Activated CD4-positive, alpha-beta T cell treated with anti-CD3 and anti-CD28 coated beads for 4 hours (primary cell): ENCODE measurements at places on chromosomes 2 and 18.

DNA sequence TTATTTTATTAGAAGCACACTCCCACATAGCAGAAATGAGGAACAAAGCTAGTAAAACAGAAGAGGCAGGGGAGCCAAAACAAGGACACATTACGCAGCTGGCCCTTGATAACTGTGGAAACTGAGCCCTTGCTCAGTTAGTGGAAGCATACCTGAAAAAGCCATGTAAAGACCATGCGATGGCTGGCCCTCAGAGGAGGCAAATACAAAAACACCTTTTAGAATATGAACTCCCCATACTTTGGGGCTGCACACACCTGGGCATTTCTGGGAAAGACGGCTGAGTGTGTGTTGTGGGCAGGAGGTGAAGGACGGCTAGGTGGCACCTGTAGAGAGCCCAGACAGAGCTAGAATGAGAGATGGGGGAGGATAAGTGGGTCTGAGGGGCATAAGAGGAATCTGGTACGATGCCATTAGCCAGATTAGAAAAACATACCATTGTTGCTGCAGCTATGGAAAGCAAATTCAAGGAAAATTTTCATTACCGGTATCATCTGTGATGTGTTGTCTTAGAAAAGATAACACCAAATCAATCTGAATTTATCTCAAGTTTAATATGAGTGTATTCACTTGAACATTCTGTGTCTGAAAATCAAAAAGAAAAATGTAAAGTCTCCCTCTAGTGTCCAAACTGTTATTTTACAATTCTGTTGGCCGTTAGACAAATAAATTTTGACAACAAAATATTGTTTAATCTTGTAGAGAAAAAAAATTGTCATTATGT is 45.2 kb upstream of the SULT1C3 start:
- DNase-seq, result no peak

GRCh38 chr2:130920415-130921163 is 83.9 kb downstream of the ARHGEF4 start:
- DNase-seq, result peak; percentile 29

DNA sequence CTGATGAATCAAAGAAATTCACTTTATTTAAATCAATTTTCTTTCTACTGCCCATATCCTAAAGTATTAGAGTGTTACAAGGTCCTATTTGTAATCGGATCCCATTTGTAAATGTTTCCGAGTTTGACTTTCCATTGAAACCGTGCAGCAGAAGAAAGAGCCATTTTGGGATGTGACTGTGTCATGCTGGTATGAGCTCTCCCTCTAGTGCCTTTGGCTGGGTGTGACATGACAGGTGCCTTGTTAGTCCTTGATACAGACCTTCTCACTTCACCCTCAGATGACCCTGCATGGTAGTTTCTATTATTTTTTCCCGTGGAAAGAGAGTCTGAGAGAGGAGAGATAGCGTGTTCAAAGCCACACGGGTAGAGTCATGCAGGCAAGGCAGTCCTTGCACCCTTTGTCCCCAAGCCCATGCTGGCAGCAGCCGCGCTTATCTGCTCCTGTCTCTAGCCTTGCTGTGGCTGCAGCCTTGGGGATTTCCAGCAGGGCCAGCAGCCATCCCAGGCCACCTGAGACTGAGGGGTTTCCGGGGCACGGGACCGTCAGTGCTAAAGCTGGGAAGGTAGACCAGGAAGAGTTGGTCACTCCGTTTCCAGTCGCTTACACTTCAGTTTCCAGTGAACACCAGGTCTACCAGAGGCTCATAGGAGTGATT is 21.4 kb downstream of the CHMP1B start:
- DNase-seq, result no peak

DNA sequence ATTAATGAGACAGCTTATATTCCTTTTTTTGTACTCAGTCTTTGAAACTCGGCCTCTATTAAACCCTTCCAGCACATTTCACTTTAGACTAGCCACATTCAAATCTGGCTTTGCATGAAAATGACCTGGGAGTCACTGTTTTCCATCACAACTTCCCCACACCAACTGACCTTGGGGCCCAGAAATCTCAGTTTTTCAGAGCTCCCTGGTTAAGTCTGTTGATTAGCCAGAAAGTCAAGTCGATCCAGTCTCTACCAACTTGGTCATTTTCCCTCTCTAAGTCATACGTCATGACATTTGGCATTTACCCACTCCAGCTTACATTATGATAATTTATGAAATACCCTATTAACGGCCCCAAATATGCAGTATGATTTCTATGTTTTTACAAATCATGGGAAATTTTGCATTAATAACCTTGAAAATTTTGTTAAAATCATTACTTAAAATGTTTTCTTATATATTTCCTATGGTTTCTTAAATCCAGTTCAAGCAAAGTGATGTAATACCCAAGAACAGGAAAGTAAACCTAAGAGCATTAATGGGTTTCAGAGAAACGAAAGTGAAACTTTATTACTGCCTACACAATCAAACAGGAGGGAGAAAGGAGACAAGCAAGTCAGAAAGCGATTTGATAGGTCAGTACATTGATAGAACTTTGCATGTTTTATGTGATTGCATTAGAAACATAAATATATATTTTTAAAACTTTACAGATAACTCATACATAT is 77.1 kb downstream of the SPATS2L start:
- DNase-seq, result no peak

DNA sequence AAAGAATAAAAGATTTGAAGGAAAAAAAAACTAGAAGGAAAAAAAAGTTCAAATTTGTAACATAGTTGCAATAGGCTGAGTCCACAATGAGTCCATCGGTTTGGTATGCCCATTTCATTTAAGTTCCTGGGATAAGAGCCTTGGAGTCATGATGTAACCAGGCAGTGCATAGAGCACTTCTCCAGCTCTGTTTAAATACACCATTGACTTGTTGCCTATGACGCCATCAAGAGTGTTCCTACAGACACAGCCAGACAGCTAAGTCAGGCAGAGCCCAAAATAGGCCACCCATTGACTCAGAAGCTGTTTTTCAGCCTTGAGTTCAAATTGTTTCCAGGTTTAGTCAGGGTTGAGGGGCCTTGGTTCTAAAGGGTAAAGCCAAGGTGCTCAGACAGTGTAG is 44.9 kb downstream of the SOCS6 start:
- DNase-seq, result no peak

DNA sequence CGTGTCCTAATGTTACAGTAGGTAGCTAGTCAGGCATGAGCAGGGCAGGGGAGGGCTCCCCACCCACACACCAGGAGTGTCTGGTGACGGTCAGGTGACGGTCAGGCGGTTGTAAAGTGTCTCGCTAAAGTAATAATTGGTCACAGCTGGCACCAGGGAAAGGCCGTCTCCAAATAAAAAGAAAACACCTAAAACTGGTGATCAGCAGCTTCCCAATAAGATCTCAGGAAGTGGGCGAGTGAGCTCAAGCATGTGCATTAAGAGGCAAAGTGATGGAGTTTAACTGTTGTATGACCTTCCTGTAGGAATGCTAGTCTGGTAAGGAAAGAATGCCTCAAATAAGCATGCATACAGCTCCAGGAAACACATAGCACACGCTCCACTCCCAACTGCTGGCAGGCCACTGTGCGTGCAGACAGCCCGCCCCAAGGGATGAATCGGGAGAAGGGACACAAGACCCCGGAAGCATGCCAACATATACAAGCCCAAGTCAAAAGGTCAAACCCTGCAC is 177.1 kb downstream of the RNF144A start:
- DNase-seq, result no peak

- DNase-seq, result no peak
Measured at GRCh38 chr2:206859330-206859739, 80.0 kb upstream of the CPO start.

DNA sequence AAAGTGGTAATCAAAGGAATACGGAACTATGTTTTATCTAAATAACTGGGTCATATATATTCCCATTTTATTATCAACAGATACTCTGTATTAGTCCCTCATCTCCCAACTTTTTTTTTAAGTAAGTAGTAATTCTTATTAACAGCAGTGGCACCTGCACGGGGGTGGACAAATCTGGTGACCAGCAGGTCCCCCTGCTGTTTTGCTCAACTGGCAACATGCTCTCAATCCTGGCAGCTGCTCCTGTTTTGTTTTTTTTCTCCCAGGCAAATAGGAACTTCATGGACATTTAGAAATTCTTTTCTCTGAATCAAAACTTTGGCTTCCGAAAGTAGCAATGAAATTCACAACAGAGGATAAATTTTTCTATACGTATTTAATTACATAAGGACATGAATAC is 193.5 kb downstream of the SS18 start:
- DNase-seq, result no peak

GRCh38 chr2:8229546-8229986 is 452.3 kb upstream of the ID2 start:
- DNase-seq, result peak; percentile 22

- no peak for DNase-seq
Measured at GRCh38 chr2:210049831-210050230, 47.4 kb downstream of the RPE start.

DNA sequence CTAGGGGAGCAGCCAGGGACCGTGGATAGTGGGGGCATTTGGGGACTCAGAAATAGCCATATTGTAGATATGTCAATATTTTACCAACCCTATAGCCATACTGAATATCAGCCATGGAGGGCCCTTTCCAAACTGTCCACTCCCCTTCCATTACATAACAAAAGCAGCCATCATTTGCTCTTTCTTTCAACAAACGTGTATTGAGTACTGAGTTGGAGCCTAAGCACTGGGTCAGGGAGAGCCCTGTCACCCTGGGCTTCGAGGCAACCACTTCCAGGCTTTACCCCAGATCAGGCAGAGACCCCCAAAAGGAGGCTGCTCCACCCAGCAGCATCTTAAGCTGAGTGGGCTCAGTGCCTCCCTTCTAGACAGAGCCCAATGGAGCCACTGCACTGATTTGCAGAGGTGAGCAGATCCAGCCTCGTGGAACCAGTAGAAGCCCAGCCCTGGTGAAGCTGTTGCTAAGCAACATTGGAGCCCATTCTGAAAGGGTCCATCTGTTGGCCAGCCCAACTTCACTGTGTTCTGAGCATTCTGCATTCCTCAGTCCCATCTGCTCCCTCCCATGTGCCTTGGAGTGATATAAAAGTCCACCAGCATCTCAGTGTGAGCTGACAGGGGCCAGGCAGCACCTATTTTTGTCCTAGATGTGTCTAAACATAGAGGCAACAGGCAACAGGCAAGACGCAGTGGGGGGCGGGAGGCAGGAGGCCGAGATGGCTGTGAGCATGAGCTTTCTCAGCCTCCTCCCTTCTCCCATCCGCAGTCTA is 112.1 kb downstream of the PLB1 start:
- no peak for DNase-seq

- peak; percentile 59 for DNase-seq
Measured at GRCh38 chr2:98757904-98758421, 27.0 kb upstream of the MGAT4A start.
